ENCODE measurements at places on chromosomes 11 and 22.

GRCh38 chr11:12592283-12592682, 81.9 kb upstream of the TEAD1 start:
- DNase-seq: no peak

- DNase-seq: no peak
Measured at GRCh38 chr11:122642472-122642922, 13.0 kb upstream of the UBASH3B start.

DNA sequence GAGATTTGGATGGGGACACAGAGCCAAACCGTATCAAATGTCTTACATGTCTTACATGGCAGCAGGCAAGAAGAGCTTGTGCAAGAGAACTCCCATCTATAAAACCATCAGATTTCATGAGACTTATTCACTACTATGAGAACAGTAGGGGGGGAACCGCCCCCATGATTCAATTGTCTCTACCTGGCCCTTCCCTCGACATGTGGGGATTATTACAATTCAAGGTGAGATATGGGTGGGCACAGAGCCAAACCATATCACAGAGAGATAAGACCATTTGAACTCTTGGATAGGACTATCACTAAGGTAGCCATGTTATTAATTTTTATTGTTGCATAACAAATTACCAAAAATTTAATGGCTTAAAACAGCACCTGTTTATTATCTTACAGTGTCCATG, 611.7 kb downstream of the SOX6 start:
- no peak for DNase-seq

DNA sequence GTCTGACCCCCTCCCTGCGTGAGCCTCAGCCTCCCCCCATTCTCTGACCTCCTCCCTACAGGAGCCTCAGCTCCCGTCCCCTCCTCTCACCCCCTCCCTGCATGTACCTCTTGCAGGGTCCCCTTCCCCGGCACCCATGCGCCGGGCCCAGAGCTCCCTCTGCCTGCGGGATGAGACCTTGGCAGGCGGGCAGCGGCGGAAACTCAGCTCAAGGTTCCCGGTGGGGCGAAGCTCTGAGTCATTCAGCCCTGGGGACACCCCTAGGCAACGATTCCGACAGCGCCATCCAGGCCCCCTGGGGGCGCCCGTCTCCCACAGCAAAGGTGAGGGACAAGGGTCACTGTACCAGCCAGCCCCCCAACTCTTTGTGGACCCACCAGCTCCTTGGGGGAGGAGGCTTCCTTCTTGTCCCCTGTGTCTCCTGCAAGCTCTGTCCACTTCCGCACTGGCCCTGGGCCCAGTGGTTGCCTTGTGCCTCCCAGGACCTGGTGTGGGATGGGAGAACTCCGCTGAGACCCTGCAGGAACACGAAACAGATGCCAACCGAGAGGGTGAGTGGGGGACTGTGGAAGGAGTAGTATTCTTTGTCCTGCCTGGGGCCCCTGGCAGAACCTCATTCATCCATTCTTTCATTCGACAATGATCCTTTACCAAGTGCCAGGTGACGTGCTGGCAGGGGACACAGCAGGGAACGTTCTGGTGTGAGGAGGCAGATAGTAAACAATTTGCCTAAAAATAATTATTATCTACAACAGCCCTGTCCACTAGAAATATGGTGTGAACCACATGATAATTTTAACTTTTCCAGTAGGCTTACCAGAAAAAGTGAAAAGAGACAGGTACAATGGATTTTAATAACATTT, 3.7 kb upstream of the RPS6KA4 start:
- no peak for DNase-seq

DNA sequence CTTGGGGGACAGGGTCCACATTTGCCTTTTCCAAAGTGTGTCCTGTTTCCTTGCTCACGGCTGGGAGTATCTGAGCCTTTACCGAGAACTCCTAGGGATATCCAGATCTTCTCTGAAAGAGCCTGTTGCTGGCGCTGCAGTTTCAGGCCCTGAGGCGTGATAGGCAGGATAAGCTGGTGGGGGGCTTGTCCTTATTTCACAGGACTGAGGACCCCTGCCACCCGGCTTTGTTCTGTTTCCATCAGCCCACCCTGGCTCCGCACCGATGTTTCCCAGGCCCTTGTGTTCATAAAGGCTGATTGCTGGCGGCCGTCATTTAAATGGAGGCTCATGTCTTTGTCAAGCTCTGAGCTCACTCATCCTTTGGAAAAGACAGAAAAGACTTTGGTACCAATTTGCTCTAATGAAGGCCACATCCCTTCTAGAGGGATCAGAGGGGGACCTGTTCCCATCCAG, 9.4 kb upstream of the NPTXR start:
- no peak for DNase-seq

GRCh38 chr11:92855607-92856405, 113.6 kb upstream of the MTNR1B start:
- no peak for DNase-seq

GRCh38 chr11:58963551-58964104, 24.3 kb downstream of the GLYATL1 start:
- no peak for DNase-seq
